ENCODE measurements at places on chromosomes 11 and 22.

- H3K36me3 ChIP-seq, result no peaks in the 10 kb centered on the region
- peak; percentile 70 for DNase-seq
- peak overlapping the region; percentile 51 for H3K27ac ChIP-seq
- H3K4me3 ChIP-seq, result no peak overlapping the region
- H3K4me1 ChIP-seq, result no peaks in the 10 kb centered on the region
- H3K27me3 ChIP-seq, result no peaks in the 10 kb centered on the region
Measured at GRCh38 chr11:130830566-130830965, 85.7 kb downstream of the SNX19 start.

- no peak overlapping the region for H3K27ac ChIP-seq
- H3K4me3 ChIP-seq, result no peak overlapping the region
- H3K36me3 ChIP-seq, result no peaks in the 10 kb centered on the region
- H3K4me1 ChIP-seq, result no peaks in the 10 kb centered on the region
Measured at GRCh38 chr11:117478126-117478860, 150.6 kb downstream of the CEP164 start.

DNA sequence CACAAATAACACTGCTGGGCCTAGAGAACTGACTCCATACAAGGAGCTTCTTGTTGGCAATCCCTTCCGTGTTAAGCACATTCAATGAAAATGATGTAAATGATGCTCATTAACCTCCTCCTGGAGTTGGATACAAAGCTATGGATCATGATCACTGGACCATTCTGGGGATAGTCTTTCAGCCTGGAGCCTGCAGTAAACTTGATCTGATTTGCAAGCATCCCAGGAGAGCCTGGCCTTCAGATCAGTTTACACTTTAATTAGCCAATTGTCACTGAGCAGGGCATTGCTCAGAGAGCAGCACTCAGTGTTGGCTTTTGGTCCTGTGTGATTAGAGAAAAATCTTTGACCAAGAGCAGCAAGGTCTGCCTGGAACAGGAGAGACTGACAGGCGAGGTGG is 45.6 kb downstream of the ARFGAP3 start:
- H3K27me3 ChIP-seq, result no peaks in the 10 kb centered on the region
- no peak for DNase-seq
- H3K4me3 ChIP-seq, result no peak overlapping the region
- peaks cover 69% of the 10 kb centered on the region for H3K36me3 ChIP-seq

DNA sequence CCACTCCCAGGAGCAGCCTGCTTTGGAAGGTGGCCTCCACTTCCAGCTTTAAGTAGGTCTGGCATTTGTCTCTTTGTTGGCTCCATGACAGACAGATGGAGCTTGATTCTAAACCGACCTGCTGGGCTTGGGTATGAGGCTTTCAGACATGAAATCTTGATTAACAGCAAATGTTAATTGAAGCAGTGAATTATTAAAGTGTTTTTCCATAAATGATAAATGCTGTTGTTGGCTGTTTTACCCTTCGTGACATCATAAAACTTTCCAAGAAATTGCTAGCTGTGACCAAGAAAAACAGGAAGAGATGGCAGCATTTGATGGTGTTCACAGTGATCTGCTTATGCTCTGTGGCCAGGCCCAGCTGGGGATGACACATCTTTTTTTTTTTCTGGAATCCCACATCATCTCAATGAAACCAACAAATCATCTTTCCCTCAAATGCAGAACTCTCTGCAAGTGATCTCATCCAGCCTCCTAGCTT is 66.1 kb downstream of the RBMXL2 start:
- H3K27me3 ChIP-seq, result no peaks in the 10 kb centered on the region
- H3K4me1 ChIP-seq, result no peaks in the 10 kb centered on the region
- DNase-seq, result no peak
- H3K27ac ChIP-seq, result no peak overlapping the region
- no peaks in the 10 kb centered on the region for H3K36me3 ChIP-seq

DNA sequence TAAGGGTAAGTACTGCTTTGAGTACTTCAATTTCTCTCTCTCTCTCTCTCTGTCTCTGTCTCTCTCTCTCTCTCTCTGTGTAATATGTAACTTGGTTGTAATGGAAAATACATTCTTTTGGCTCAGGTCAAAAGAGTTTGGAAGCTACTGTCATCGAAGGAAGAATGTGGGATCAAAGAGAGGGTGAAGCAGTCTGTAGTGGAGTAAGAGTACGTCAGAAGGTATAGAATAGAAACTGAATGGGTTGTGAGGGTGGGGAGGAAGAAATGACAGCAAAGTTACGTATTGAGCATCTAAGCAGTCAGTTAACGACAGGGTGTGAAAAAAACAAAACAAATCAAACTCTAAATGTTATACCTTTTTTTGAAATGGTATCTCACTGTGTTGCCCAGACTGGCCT is 10.0 kb downstream of the NCAM1 start:
- no peaks in the 10 kb centered on the region for H3K27me3 ChIP-seq
- no peaks in the 10 kb centered on the region for H3K36me3 ChIP-seq
- DNase-seq, result no peak
- no peak overlapping the region for H3K4me3 ChIP-seq
- no peaks in the 10 kb centered on the region for H3K4me1 ChIP-seq
- H3K27ac ChIP-seq, result no peak overlapping the region

- DNase-seq, result no peak
- H3K4me1 ChIP-seq, result no peaks in the 10 kb centered on the region
- H3K4me3 ChIP-seq, result no peak overlapping the region
- H3K27me3 ChIP-seq, result no peaks in the 10 kb centered on the region
- H3K27ac ChIP-seq, result no peak overlapping the region
- peaks cover 35% of the 10 kb centered on the region for H3K36me3 ChIP-seq
Measured at GRCh38 chr22:37771081-37771480, 36.7 kb upstream of the GCAT start.

GRCh38 chr11:100340466-100341319 is 346.4 kb upstream of the ARHGAP42 start:
- no peak overlapping the region for H3K4me3 ChIP-seq
- no peaks in the 10 kb centered on the region for H3K27me3 ChIP-seq
- no peaks in the 10 kb centered on the region for H3K4me1 ChIP-seq
- no peak for DNase-seq

GRCh38 chr11:126391970-126392632 is 36.6 kb downstream of the ST3GAL4 start:
- DNase-seq, result no peak
- H3K27ac ChIP-seq, result no peak overlapping the region

DNA sequence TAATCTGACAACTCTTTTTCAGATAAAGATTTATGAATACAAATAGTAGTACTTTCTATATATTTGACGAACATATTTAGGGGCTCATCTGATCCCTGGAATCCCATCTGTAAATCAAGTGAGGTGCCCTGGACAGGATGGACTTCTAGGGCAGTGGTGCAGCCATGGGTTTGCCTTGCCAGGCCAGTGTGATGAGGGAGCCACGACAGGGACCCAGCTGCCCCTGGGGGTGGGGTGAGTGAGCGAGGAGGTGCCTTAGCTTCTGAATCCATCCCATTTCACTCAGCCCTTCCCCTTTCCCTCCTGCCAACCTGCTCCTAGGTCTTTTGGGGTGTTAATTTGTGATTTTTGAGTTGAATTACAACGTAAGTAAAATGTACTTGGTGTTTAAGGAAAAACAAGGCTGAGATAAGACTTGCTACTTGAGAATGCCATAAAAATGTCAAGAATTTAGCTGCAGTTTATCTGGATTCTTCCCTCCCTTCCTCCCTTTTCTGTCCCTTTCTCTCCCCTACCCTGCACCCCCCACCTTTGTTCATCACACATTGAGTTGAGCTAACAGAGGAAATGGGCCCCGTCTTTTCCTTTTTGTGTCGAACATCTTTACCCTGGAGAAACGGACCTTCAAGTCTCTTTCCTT is 60.8 kb downstream of the PPFIBP2 start:
- no peaks in the 10 kb centered on the region for H3K36me3 ChIP-seq
- no peak overlapping the region for H3K27ac ChIP-seq
- no peak overlapping the region for H3K4me3 ChIP-seq
- peaks cover 3% of the 10 kb centered on the region for H3K27me3 ChIP-seq

All from sigmoid colon (tissue), 7 donors.